NCI-H1105 treated with DMSO at 0.1 percent for 48 hours (cell line): ENCODE measurements at places on chromosomes 3 and 15.

DNA sequence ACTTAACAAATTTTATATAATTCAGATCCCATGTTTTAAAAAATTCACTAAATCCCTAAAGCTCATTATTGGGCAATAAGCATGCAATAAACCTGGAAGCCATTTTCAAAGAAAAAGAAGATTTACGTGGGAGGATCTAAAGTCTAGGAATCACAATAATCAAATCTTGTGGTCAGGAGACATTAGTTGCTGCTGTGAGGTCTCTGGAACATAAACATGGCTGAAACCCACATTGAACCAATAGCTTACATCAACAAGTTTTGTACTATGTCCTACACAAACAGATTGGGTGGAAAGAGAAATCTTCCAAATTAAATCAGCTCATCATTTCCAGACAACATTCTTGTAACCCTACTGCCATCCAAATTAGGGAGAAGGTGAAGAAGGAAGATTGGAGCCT, 121.9 kb upstream of the EPHA3 start:
- no peak for DNase-seq

- DNase-seq: no peak
Observed at GRCh38 chr15:84599906-84600305, 903 bp upstream of the ZSCAN2 start.

- peak; percentile 8 for DNase-seq
Observed at GRCh38 chr15:51403072-51403878, 61.8 kb downstream of the GLDN start.

GRCh38 chr3:119296727-119297122, 2.5 kb downstream of the ARHGAP31 start:
- no peak for DNase-seq

GRCh38 chr3:124768812-124769211, 38.6 kb downstream of the UMPS start:
- no peak for DNase-seq

DNA sequence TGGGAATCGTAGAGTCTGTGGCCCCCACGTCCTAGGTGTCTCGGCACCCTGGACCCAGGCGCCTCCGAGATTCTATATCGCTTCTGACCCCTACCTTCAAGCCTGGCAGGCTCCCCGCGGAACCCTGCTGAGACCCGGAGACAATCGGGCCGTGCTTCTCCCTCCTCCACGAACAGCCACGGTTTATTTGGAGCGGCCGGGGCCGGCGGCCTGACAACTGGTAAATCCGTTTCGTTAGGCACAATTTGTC, 1.4 kb downstream of the GATA2 start:
- no peak for DNase-seq

DNA sequence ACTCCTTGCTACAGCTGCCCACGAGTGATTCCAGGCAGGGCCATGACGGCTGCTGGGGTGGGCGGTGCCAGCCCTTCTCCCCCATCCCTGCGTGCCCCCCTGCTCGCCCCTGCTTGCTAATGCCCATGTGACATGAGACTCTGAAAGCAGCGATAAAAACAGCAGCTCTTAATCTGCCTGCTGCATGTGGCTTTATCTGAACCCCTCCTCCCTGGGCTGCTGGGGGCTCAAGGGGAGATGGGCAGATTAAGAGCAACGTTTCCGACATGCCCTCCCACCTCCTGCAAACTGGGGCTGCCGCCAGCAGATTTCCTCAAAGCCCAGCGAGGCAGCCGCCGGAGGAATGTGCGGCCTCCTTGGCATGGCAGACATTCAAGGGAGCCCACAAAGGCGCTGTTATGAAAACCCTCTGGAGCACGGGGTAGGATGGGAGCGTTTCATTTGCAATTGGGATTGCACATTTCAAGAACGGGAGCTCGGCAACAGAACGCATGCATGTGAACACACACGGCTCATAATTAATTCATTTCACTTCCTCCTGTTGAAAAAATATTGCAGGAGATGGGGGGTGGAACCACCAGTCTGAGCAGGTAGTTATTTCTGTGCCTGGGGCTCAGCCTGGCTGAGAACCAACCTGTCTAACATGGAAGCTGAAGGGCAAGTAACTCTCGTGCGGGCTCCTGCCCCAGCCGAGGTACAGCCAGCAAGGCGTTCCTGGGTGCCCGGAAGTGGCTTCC, 504.2 kb upstream of the PROK2 start:
- DNase-seq: no peak

DNA sequence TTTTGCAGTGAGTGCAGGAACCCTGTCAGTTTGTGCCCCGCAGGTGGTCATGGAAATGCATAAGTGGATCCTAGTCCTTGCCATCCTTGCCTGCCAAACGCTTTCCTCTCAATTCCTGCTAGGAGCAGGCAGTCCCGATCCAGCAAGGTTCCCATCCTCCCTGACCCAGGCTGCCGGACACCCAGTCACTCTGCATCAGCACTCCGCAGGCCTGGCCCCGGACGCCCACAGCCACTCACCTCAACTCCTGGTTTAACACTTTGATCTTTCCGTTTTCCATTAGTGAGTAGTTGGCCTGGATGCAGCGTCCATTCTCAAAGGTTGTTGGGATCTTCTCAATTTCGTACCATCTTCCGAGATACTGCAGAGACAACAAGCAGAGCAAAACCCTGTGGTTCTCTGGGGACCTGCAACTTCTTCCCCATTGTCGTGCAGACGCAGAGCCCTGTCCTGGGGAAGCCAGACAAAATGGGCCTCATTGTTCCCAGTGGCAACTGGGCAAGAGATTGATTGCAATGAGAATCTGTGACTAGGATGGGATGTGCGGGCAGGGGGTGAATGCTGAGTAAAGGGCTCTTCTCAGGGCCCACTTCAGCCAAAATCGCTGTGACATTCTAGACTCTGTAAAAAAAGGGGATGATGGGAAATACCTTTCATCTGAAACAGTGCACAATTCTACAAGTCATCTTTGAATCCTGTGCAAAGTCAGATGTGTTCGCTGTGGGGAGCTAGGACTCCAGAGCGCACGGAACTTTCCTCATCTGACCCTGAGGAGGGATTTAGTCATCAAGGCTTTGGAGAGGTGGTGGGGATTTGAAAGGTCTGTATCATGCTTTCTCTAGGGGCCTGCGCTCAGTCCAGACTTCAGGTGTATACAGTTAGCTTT, 9.9 kb downstream of the APOD start:
- DNase-seq: no peak

DNA sequence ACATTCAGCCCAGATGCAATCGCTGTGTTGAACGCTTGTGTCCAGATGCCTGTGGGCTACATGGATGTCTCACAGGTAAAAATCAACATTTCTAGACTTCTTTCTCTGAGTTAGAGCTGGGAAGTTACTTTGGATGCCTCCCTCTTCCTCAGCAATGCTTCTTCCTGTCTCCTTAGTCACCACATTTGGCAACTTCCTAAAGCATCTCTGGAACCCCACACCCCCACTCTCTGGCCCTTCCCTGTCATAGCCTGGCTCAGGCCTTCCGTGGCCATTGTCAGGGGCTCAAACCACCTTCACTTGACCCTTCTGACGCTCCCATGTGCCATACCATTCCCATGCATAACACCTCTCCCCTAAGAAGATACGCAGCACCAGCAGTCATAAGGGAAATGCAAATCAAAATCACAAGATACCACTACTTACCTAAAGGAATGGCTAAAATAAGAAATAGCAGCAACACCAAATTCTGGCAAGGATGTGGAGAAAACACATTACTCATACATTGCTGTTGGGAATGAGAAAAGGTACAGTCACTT, 21.6 kb upstream of the RGMA start:
- DNase-seq: no peak

GRCh38 chr15:60469893-60470641, 8.9 kb downstream of the ICE2 start:
- DNase-seq: no peak

GRCh38 chr3:119817583-119818363, 35.9 kb downstream of the NR1I2 start:
- no peak for DNase-seq

DNA sequence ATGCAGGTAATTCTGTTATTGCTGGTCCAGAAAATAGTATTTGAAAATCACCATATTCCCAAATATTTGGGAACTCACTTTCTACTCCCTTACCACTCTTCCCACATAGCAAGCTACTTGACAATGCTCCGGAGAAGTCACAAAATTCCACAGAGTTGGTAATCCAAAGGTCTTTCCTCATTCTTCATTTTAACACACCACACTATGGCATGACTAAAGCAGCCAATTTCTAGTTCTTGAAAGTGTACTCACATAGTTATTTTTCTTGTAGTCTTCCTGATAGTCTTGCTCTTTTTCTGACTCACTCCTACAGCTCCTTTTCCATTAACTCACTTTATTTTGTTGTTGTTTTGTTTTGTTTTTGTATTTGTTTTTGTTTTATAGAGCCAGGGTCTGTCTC, 67.2 kb downstream of the MYO9A start:
- DNase-seq: no peak

DNA sequence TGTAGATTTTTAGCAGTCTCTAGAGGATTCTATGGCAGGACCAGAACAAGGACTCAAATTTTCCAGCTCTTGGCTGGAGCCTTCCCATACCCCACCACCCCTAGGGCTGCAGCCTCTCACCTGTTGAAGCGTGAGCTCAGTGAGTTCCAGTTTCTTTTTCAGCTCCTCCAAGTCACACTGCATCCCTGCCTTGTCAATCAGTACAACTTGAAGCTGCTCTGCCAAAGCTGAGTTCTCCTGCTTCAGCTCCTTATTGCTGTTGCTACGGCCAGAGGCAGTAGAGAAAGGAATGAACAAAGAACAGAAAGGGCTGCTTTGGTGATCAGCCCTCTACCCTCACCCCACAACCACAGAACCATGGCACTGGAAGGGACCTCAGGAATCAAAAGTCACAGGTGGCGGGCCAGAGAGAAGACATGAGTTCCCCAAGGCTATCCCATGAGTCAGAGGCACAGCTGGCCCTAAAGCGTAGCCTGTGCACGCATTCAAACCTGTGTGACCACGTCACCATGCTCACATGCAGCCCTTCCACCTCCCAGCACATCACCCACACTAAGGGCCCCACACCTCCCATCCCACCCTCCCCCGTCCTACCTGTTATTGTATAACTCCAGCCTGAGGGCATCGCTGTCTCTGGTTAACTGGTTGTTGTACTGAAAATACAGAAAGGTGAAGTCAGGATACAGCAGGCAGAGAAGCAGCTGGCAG, 83.3 kb upstream of the C2CD4B start:
- DNase-seq: no peak

DNA sequence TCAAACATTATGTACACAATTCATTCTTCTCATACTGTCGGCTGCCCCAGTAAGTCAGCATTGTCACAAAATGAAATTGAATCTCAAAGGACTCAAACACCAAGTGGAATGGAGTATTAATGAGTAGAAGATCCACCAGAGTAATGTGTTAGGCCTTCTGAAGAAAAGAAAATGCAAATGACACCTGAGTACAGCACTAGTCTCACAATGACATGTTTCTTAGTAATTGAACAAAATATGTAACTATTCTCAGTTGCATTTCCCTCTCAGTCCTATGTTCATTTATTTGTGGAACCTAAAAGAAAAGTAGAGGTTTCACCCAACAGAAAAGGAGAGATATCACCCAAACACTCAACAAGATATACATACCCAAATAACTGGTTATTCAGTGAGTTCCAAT, 283.9 kb upstream of the THBS1 start:
- no peak for DNase-seq

DNA sequence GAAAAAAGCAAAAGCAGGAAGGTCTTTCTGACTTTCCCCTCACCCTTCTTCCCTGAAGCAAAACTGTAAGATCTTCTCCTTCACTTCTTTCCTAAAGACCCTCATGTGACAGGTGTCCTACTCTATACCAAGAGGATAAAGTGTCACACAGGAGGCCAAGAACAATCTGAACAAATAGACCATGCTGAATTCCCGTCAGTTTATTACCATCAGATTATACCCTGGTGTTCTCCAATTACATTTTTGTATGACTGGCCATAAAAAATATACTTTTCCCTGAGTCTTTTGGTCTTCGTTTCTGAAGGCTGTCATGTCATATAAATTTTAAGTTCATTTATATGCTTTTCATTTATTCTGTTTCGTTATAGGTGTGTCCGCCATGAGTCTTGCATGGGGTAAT, 371.4 kb upstream of the CNTN4 start:
- no peak for DNase-seq

DNA sequence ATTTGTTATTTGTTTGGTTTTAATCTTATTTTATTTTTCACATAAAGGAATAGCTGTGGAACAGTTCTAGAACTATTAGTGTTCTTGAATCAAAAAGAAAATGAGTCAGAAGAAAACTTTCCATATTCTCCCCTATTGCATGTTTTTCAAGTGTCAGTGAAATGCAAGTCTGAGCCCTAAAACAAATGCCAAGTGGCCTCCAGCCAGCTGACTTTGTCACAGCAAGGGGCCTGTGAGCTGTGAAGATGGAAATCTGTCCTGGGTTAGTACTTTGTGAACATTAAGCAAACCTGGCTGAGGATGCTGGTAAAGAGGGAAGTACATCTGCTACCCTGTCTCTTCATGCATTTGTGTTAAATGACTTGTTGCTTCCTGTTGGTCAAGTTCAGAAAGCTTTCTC, 14.2 kb downstream of the LRRC49 start:
- no peak for DNase-seq

DNA sequence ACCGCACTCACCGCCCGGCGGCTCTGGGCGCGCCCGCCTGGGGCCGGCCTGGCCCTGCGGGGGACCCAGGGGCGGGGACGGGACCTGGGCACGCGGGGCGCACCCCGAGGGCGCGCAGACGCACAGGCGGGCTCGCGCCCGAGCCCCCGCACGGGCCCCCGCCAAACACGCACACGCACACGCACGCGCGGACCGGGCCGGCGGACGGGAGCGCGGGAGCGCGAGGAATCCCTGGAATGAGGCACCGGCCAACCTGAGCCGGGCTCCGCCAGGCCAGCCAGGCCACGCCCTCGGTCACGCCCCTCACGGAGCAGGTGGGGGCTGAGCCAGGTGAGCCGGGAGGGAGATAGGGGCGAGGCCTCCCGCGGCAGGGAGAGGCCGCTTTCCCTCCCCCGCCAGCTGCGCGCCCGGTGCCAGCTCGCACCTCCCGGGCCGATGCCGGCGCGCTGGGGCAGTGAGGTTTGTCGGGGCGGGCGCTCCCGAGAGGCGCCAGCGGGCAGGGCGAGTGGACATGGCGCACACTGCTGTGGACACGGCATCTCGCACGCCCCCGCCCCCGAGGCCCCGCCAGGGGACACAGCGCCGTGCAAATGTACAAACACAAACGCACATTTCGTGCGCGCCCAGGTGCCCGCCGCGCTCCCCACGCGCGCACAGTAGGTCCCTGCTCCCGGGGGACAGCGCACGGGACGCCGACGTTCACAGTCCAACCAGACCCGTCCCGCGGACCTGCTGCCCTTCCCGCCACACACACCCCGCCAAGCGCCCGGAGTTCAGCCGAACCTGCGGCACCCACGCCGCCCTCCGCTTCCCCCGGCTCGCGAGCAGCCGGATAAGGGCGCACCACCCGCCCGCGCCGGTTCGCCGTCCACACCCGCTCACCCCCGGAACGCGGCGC, 75.9 kb upstream of the VGLL4 start:
- DNase-seq: peak; percentile 65

- no peak for DNase-seq
Observed at GRCh38 chr3:141368062-141368924, at the start of gene ZBTB38. TSS of gene ZBTB38 (plus strand) at chr3:141368504. CDS start at chr3:141442389, 73,885 bp downstream.

DNA sequence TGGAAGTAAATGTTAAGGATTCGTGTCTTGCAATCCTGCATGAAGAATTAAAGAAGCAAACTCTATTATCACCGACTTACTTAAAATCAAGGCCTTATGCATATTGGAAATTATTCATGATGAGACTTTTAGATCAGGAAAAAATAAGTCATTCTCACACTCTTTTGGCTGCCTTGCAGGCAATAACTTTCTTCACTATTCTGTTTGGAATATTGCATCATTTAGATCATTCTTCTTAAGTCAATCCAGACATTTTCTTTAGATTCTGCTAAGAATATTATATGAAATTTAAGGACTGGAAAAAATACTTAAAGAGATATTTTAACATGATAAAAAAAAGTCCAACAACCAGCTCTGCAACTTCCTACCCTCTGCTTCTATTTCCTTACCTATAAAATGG, 245.4 kb downstream of the LRRN1 start:
- DNase-seq: no peak
